Stimulated activated CD4-positive, alpha-beta T cell treated with anti-CD3 and anti-CD28 coated beads, Interleukin-15, amount 100 ng/mL, for 24 hours (primary cell): ENCODE measurements at places on chromosomes 5 and 9.
A peak's percentile ranks its signal among the peaks of the same experiment; 100 is the strongest.

DNA sequence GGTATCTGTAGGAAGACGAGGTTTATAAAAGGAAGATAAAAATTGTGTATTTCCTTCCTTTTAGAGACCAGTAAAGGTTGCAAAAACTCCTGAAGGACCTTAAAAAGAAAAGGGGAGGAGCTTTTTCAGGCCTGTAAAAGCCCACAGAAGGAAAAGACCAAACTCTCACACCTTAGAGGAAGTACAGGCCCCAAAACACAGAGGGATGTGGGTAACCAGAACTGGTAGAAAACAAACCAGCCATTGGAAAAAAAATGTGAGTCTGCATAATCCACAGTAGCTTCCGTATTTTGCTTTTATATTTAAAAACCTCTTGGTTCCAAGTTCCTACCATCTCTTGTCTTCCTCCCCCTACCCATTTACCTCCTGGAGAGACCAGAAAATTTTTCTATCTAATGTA lies 8.5 kb downstream of the GIN1 start:
- DNase-seq: no peak

- DNase-seq: no peak
Observed at GRCh38 chr5:24215114-24215513, 429.7 kb downstream of the CDH10 start.

- no peak for DNase-seq
Observed at GRCh38 chr5:2991884-2992283, 240.4 kb upstream of the IRX2 start.

GRCh38 chr9:82467436-82467835 lies 478.9 kb downstream of the SPATA31D1 start:
- DNase-seq: no peak

DNA sequence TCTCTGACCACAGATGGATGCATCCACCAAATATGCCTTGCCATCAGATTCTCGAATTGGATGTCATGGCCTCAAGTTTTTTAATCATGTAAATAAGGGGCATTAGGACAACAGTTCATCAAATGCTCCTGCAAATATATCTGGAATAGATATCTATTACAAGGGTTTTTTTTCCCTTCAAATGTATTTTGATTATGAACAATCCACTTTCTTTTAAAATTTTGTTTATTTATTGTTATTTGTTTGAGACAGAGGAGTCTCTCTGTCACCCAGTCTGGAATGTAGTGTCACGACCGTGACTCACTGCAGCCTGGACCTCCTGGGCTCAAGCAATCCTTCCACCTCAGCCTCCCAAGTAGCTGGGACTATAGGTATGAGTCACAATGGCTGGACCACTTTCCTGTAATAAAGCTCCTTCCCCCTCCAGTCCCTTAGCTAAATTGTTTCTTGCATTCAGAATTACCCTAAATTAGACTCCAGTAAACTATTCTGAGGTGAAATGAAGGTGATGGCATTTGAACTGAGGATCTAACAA lies 1412.1 kb downstream of the EFNA5 start:
- DNase-seq: no peak

GRCh38 chr5:15676591-15676990 lies 176.6 kb downstream of the FBXL7 start:
- no peak for DNase-seq

GRCh38 chr9:129889941-129890717 lies 54.9 kb downstream of the USP20 start:
- DNase-seq: peak; percentile 90

DNA sequence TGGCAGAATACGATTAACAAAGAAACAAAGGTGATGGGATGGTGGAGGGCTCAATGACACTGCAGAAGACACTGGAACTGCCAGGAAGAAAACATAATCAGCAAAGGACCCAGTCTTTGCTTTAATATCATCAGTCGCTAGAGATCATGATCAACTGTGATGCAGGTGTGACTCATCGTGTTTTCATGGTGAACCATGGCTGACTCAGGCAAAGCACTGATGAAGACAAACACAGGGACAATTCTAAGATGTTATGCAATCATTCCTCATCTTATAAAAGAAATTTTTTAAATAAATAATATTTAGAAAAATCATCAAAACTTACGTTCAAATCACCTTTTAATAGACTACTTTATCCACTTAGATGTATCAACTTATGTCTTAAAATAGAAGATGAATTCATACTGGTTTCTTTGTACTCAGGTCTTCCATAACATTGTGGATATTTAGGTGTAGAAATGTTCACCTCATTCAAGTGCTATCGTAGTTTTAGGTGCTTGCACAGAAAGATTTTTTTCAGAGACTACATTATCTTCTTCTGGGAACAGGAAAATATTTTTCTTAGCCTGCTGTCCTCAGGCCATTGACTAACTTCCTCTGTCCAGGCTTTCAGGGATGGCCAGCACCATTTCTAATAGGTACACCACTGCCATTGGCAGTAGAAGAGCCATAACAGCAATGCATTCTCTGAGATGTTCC lies 673.4 kb upstream of the MEF2C start:
- no peak for DNase-seq

GRCh38 chr9:15010581-15010980 lies 100.4 kb upstream of the FREM1 start:
- no peak for DNase-seq
